ENCODE measurements at places on chromosomes 2 and 18.

GRCh38 chr2:73043929-73044832, 27.3 kb downstream of the SFXN5 start:
- no peak for DNase-seq

GRCh38 chr2:17160594-17160993, 357.6 kb downstream of the RAD51AP2 start:
- no peak for DNase-seq

DNA sequence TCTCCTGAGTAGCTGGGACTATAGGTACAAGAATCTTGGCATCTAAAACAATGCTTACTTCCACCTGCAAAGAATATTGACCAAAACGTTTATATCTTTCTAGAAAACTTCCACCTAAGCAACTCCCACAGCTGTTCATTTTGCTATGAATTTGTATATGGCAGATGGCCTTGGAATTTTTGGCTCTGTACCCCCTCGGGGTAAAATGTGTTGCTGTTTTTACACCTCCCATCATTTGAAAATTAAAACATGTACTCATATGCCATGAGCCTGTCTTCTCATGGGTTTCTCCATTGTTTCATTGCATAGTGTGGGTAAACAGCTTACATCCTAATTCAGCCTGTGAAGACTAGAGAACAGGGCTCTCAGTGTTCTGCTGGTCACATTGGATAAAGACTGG, 853.6 kb upstream of the SOX11 start:
- no peak for DNase-seq

DNA sequence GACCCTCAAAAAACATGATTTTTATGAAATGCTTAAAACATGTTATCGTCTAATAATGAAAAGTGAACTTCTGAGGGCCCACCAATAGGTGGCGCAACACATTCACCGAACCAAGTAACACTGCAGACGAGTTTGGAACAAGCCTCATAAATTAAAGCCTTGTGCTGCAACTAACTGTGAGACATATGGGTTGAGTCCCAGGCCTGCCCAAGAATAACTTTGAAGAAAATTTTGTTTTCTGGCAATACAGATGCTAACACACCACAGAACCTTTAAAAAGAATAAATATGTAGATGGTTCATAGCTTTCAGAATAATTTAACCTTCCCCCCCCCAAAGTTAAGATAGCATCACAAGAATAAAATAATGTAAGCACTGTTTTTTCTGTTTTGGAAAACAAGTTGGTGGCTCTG, 285.9 kb downstream of the RNF144A start:
- no peak for DNase-seq

GRCh38 chr2:179383975-179384374, 119.3 kb upstream of the SESTD1 start:
- no peak for DNase-seq

Measured in activated naive CD4-positive, alpha-beta T cell (primary cell).